ENCODE measurements at places on chromosomes 16 and 17.
A peak's percentile ranks its signal among the peaks of the same experiment; 100 is the strongest.

DNA sequence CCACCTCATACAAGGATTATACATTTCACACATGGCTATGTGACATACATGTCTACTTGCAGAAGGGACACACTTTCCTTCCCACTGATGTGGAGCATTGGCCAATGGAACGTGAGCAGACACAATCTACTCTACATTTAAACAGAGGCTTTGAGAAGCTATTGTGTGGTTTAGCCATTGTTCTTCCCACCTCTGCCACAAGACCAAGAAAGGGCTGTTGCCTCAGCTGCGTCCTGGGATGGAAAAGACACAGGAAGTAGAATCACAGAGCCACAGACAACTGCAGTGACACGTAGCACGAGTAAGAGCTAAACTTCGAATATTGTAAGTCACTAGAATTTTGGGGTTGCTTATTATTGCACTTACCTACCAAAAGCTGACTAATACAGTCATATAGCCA lies 33.3 kb downstream of the PRKCB start:
- DNase-seq: no peak

DNA sequence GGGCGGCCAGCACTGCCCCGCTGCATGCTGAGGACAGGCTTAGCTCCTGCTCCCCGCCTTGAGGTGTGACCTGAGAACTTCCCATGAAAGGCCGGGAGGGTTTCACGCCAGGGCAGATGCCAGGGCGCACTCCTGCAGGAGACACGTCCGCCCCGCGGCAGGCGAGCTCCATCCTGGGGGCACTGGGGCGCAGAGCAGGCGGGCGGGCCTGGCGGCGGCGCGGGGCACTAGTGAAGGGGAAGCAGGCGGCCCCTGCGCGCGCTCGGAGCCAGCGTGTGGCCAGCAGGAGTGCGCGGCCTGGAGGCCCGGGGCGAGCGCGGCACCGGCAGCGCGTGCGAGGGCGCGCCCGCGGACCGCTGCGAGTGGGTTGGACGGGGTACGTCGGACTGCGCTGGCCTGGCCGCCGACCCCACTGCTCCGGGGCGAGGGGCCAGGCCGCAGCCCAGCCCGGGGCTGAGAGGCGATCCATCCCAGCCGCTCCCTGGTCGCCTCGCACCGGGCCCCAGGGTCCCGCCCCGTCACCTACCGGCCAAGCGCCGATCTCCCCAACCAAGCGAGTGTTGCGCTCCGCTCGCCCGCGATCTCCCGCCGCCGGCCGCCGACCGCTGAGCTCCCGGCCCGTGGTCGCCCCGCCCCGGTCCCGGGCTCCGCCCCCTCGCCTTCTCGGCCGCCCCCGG lies at the start of gene MAP3K14:
Gene MAP3K14, minus strand, starts transcription at position 587 of the 677 bp plus-strand sequence. CDS start 26,275 bp downstream, outside the sequence.
- peak; percentile 89 for DNase-seq

GRCh38 chr17:75331671-75332070 lies 42.4 kb upstream of the SLC25A19 start:
- DNase-seq: no peak

GRCh38 chr16:50067290-50067853 lies 1.6 kb downstream of the HEATR3 start:
- DNase-seq: peak; percentile 48

DNA sequence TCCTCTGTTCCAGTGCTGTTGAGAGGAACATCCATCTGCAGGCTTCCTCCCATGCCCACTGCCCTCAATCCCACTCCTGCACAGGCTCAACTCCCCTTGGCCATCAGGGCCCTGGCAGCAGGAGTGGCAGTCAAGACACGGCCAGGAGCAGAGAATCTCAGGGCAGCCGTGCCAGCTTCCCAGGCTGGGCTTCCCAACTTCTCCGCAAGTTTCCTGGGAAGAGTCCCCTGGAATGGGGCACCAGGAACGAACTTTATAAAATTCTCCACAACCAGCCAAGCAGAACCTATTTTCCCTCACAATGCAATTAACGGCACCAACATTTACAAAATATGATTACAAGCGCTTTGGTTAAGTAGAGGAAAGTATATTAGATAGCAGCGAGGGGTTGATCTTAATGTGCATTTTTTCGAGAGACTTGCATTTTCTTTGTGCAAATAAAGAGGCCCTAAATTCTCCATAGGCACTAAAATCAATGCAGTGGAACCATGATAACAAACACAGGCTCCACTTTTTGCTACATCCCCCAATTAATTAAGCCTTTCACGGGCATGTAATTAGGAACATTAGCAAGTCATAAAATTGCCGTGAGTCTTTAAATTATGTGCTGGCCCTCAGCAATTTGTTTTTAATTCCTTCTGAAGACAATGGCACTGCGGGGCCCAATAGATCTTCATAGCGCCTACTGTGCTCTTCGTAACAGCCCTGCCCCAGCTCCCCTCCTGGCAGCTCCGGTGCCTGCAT lies 99.9 kb upstream of the LHX1 start:
- DNase-seq: no peak

- DNase-seq: no peak
Observed at GRCh38 chr16:85208181-85208580, 95.9 kb upstream of the CIBAR2 start.

- DNase-seq: no peak
Observed at GRCh38 chr17:32960815-32961214, 30.8 kb upstream of the SPACA3 start.

- DNase-seq: no peak
Observed at GRCh38 chr17:42855048-42855596, 4.1 kb downstream of the AOC3 start.

DNA sequence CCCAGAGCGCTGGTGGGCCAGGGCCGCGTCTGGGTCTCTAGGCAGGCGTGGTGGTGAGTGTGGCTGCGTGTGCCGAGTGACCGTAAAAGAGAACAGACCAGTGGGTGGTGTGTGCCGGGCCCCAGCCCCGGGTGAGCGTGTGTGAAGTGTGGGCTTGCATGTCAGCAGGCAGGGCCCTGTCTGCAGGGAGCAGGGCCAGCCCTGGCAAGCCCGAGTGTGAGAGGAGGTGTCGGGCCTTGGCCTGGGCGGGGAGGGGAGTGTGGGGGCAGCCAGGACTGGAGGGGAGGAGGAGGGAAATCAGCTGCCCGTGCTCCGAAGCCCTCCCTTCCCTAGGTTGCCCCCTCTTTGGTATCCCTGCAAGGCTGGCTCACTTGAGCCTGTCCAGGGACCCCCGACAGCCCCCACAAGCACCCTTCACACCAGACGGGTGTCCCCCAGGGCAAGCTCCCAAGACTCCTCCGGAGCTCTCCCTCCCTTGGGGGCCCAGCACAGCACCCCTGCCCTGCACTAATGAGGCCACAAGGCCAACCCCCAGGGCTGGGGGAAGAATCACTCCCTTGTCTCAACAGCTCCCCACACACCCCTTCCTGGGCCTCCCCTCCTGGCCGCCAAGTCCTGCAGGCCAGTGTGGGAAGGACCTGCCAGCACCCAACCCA lies 1.9 kb downstream of the USH1G start:
- no peak for DNase-seq

- DNase-seq: no peak
Observed at GRCh38 chr16:23519282-23519681, 9.0 kb upstream of the GGA2 start.

DNA sequence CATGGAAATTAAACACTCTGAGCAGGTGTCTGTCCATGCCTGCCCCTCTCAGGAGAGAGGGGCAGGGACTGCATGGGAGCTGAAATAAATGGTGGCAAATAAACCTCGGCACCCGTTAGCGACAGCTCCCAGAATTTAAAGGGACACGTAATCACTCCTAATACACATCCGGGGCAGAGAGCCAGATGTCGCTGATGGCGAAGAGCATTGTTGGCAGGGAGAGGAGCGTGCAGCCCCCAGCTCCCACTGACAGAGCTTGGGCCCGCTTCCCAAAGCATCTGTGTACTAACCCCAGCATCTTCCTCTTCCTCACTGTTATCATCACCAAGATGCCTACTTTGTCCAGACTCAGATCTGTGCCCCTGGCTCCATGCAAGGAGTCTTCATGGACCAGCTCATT lies 85.8 kb downstream of the IRX5 start:
- DNase-seq: no peak

All from D341Med (cell line).